SHP77 (cell line): ENCODE measurements at places on chromosomes 5 and 9.

GRCh38 chr5:18321262-18321942 lies 687.1 kb downstream of the TAF11L14 start:
- no peak for DNase-seq

- no peak for DNase-seq
These were observed 957.5 kb upstream of the CDH9 start for GRCh38 chr5:27995867-27996266.

DNA sequence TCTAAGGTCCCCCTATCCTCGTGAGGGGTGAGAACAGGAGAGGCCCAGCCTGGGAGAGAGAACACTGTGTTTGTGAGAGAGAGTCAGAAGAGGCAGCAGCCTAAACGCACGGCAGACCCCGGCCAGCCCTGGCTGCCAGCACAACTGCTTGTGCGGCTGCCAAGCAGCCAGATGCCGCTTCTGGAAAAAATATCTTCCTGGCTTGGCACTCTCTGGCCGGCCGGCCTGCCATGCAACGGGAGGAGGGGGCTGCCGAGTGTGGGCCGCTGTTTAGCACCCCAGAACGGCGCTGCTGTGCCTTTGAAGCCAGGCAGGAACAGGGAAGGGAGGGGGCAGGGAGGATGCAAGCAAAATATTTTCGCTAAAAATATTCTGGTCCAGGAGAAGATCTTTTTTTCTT lies 105.0 kb downstream of the FGF18 start:
- no peak for DNase-seq

DNA sequence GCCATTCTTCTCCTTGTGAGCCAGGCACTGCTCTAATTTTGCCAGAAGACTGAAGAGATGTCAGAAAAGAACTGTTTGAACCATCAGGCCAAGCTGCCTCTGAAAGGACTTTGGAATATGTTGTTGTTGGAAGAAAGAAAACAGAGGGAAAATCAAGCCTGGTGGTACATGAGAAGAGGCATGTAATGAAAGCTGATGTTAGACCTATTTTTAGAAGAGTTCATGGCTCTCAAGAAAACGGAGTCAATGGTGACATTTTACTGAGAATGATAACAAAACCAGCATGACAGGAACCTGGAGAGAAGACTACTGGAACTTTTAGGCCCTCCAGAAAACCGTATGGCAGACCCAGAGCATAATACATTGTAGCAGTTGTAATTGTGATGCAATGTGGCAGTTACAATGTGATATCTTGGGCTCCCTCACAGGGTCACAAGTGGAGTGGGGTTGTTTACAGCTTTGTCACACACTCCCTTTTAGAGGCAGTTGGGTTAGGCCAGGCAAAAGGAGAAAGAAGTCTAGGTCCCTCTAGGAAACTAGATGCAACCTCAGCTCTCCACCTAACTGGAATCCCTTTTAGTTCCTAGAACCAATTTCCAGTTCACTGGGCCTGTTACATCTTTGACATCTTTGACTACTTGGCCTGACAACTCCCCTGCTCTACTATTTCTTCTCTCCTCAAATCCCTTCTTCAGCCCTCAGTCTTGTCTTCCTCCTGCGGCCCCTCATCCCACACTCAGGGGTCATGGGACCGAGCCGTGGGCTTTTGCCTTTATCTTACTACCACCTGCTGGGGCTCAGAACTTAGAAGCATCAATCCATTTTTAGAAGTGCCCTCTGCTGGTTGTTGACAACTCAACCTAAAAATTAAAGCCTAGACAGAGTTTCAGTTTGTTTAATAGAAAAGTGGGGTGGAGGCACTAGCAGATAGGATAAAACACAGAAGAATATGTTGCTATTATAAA lies 61.2 kb upstream of the JAK2 start:
- no peak for DNase-seq

DNA sequence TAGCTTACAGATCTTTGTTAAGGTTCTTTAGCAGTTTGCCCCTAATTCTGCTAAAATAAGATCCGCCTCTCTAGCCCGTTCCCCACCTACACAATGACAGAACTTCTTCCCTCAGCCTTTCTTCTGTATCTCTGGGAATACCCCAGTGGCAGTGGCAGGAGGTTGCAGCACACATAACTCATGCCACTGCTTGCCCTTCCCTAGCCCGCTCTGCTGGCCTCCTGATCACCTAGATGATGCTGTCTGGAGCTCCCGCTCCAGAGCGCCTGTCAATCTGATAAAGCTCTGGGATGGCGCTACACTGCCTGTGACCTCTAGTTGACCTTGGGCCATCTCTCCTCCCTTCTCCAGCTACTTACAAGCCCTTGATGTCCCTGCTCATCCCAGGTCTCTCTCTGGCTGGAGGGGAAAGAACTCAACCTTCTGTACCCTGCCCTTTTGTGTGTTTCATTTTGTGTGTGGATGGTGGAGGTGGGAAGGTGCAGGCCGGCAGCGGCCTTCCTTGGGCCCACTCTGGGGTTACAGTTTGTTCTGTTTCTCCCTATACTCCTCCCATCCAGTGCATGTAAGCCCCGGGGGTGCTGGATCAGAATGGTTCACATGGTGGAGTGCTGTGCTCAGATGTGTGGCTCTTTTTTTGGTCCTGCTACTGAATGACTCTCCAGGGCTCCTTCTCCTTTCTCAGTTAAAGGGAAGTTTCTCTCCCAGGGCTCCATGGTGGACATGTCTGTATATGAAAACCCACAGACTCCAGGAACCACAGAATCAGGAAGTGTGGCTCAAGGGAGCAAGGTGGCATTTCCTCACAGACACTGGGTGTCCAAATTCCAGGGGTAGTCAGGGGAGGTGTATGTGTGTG lies 29.1 kb downstream of the MTX3 start:
- no peak for DNase-seq

DNA sequence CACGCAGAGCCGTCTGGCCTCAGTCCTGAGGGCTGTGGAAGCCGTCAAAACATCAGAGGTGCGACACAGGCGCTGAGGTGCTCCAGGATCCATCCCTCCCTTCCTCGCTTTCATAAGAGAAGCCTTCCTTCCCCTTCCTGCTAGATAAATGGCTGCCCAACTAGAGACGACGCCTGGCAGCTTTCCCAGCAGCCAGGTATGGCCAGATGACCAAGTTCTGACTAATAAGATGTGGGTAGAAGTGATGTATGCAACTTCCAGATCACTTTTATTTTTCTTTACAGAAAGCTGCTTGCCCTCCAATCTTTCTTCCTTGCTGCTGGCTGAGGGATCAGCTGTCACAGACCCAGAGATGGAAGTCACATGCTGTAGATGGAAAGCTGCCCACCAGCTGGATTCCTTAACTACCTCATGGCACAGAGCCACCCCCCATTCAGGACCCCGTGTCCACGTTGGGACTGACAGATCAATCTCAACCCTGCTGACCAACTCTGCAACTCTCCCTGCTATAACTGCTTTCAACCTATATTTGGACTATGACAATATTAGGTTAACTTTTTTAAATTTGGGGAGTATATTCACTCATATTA lies 8.8 kb downstream of the MAPK9 start:
- DNase-seq, result no peak

- DNase-seq, result no peak
These were observed 51.3 kb upstream of the PITX1 start for GRCh38 chr5:135085133-135085935.

- DNase-seq, result no peak
These were observed 3.3 kb upstream of the NKD2 start for GRCh38 chr5:1005249-1005851.

GRCh38 chr5:83197326-83197967 lies 120.1 kb downstream of the XRCC4 start:
- peak; percentile 47 for DNase-seq

DNA sequence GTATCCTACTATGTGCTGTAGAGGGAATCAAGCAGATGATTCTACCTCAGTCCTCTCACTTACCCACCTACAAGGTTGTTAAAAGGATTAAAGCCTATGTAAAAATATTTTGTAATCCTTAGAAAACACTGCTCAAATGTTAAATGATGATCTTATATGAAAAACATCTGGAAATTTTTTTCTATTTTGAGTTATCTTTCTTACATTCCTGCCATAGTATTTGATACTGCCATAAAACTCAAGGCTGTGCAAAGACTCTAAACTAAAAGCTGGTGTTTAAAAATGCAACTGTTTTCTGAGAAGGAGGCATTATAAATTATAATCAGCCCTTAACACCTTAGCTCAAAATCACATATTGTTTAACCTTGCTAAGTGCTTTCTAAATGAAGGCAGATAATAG lies 474.2 kb downstream of the PRELID2 start:
- no peak for DNase-seq

- DNase-seq, result no peak
These were observed 8.9 kb downstream of the NSUN2 start for GRCh38 chr5:6623941-6624340.

GRCh38 chr5:179893958-179894895 lies 13.5 kb downstream of the TBC1D9B start:
- no peak for DNase-seq
